Type B pancreatic cell (in vitro differentiated cells): ENCODE measurements at places on chromosomes 7 and 10. TPM values are rescaled to one million over a fixed set of nuclear protein-coding genes. Genes with fewer than 3 reads are reported as not detected.

Gene POLR2J3
- 13.2 and 24.0 TPM in 2 replicates for total RNA-seq

DNA sequence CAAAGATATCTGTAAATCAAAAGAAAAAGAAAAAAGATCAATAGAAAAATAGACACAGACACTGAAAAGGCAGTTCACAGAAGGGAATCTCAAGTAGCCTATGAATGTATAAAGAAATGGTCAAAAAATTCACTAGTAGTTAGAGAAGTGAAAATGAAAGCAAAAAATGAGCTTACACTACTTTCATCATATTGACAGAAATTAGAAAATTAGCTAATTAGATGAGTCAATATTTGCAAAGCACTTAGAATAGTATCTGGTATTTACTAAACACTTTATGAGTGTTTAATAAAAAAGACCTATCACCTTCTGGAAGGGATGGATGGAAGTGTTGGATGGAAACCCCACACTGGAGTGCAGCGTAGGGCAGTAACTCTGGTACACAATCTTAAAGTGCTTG, 1.7 kb upstream of the CFAP58 start:
- DNase-seq = no peak

GRCh38 chr7:134188311-134188710, 61.2 kb downstream of the LRGUK start:
- no peak for DNase-seq

GRCh38 chr7:145643981-145644380, 472.6 kb upstream of the CNTNAP2 start:
- no peak for DNase-seq

DNA sequence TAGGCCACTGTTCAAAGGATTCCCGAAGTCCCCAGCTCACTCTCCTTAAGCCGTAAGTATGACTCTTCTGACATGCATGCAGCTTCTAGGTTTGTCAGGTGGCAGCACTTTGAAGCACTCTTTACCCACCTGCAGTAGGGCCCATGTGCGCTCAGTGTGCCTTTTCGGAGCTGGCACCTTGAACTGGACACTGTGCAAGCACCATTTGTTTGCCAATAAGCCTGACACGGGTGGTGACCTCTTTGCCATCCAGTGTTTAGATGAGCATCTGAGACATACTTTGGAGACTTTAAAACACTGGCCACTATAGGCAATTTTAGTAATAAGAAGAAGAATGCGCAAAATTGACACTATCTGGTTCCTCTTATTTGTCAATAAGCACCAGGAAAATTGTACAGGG, 45.7 kb upstream of the GSAP start:
- no peak for DNase-seq

GRCh38 chr10:59677253-59677831, 32.3 kb downstream of the SLC16A9 start:
- no peak for DNase-seq

Gene TUBAL3
- 0.19 and 0.40 TPM in 2 replicates for total RNA-seq

DNA sequence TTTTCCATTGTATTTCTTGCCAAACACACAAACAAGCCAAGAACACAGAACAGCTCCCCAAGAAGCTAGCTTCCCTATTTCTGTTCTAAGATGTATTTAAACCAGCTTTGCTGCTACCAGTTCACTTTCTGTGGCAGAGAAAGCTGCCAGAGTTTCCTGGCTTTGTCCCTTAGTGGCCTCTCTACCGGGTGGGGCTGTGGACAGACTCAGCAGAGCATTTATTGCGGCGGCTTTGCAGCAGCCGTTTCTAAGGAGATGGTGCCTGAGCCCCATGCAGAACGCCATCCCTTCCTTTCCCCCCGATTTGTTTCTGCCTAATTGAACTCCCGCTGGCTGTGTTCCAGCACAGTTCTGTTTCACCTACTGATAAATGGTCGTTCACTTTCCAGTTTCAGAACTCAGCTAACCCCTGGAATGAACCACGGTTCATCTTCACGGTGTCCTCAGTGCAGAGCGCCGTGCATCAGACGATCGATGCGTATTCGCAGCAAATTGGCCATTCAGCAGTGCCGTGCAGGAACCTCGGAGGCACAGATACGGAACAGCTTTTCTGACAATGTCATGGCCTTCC, 33.8 kb upstream of the SFMBT2 start:
- no peak for DNase-seq

Gene ARHGAP22
- 4.1 and 5.1 TPM in 2 replicates for total RNA-seq
